ENCODE measurements at places on chromosomes 1 and 21. TPM values are rescaled to one million over a fixed set of nuclear protein-coding genes. Genes with fewer than 3 reads are reported as not detected.
A peak's percentile ranks its signal among the peaks of the same experiment; 100 is the strongest.

- no peak for DNase-seq
These were observed 4.9 kb upstream of the BACE2 start for GRCh38 chr21:41163091-41163490.

DNA sequence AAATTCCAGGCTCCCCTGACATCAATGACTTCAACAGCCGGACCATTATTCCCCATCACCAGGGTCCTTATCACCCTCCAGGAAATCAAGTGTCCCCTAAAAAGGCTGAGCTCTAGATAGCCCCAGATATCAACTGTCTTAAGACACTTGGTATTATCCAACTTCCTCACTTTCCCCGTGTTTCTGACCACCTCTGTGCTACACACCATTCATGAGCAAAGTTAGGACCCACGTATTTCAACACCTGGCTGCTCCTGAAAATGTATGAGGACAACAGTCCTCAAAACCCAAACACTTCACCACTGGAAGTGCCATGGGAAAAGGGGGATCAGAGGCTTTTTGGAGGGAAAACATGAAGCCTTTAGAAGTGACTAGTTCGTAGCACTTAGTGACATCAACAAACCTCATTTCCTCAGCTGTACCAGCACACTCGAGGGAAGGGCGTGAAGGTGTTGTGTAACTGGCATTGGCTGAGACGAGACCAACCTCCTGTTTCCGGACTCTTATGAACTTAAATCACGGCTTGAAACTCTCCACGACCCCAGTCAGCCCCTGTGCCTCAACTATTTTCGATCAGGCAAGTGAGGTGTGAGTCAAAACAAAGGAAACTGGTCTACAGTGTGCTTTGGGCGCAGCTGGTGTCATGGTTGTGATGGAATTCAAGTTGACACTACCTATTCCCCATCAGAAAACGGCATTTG lies 4.1 kb upstream of the CHD5 start:
- DNase-seq = no peak

GRCh38 chr1:93358293-93358692 lies 12.6 kb downstream of the DR1 start:
- no peak for DNase-seq

- no peak for DNase-seq
These were observed 63.0 kb downstream of the PROX1 start for GRCh38 chr1:214050513-214051401.

DNA sequence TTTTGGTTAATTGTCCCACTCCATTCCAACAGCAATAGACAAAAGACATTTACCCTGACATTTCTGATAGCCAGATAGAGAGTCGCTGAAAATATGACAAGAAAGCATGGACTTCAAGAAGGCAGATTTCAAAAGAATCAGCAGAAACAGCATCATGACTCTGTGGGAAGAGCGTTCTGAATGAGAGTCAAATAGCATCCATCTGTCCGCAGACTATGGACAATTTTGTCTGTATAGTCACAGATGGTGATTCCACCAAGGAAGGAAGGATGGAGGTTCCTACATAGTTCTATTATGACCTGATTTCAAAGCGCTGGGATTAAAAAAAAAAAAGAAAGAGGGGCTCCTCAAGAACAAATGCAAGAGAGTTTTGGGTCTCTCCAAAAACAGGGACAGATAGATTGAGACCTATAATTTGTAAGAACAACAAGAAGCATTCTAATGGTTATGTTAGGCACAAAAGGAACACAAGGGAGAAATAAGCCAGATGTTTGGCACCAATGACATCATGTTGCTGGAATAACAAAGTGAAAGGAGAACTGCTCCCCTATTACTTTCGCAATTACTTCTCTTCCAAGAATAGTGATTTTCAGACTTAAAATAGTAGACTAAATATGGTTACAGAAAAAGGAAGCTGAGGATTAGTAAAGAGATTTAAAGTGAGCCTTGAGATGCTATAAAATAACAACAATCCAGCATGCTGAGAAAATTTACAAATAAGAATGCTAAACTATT lies 28.5 kb downstream of the NIBAN1 start:
- DNase-seq = no peak

DNA sequence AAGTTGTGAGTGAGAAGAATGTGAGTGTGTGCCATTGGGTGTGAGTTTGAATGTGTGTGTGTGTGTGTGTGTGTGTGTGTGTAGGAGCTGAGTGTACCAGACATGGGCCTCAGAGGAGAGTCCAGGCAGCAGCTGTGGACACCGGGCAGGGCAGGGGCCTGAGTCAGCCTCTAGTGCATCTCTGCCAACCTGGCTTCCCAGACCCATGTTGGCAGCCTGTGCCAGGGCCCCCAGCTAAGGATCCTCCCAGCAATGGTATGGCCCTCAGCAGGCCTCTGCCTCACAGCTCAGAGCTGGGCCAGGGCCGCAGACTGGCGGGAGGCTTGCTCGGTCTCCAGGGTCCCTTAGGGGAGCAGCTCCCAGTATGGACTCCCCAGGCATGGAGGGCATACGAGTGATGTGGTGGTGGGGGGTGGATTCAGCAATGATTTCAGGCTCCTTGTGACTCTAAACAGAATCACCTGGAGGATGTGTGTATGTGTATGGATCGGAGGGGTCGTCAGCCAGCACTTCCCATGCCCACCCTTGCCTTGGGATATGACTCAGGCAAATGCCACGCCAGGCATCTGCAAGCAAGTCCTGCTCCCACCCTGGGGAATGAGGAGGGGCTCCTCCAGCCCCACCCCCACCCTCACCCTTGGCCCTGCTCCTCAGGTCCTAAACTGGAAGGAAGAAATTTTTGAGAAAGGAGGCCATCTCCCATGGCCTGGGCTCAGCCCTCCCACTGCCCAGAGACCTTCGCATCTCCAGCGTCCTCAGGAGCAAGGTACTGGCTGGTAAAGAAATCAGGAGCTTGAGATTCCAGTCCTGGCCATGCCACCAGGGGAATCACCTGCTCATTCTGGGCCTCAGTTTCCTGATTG lies 1.8 kb upstream of the FOXO6 start:
- DNase-seq = peak; percentile 67

DNA sequence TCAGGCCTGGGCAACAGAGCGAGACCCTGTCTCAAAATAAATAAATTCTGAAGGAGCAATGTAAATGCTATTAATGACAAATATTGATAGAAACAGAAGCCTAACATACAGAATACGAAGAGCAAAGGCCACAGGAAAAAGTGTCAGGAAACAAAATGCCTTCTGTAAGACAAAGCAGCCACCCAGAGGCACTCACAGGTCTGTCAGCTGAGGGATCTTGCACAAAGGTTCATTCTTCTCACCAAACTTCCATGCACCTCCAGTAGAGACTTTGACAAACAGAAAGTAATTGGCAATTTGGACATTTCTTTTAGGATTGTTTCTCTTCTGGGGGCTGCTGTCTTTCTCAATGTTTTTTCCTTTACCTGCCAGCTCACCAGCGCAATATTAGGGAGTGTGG lies 1.2 kb upstream of the ALDH9A1 start:
- no peak for DNase-seq

DNA sequence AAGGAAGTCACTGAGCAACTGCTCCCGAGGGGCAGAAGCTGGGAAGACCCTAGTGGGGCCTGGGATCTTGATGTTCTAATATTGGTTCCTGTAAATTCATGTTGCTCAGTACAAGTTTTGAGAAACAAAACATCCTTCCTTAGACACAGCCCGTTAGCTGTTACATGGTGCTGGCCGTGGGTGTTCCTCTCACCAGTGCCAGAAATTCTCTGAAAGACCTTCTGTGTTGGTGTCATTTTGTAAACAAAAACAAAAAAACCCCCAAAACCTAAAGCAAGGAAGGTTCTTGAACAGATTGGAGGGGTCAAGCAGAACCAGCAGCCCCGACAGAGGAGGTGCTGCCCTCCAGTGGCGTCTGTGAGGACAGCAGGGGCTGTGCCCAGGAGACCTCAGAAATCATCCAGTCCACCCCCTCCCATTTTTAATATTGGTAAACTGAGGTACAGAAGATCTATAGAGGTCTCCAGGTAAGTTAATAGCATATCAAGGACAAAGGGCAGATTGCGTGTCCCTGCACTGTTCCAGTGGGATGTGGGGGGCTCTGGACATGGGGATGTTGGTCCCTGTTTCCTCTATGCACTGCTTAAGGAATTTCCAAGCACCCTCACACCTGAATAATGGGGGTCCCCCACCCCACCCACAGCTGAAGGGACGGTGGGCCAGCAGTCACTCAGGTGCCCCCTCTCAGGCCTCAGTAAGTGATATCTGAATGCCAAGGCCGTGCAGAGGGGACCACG lies 38.2 kb downstream of the SLC2A7 start:
- DNase-seq = peak; percentile 90

- DNase-seq = no peak
These were observed 299.8 kb downstream of the MRPL39 start for GRCh38 chr21:25307489-25307888.

- DNase-seq = no peak
These were observed 2.5 kb upstream of the OLFML3 start for GRCh38 chr1:113976609-113977278.

- DNase-seq = no peak
These were observed 132.0 kb downstream of the GALNT2 start for GRCh38 chr1:230199034-230199433.

DNA sequence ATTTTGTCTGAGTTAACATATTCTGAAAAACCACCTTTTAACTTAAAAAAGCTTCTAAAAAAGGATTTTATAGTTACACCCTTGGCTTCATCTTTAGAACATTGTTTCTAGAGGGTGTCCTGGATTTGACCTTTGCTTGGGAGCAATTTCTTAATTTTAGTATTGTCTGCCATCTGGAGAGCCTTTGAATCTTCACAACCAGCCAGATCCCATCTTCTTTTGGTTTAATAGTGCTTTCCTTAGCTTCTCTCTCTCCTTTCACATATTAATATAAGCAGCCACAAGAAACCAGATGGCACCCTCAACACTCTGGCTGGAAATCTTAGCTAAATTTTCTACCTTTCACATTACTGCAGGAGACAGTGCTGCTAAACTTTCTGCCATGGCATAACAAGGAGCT lies 76.5 kb upstream of the TSPAN2 start:
- no peak for DNase-seq

Gene GSTM1
- 74.4 TPM for polyA plus RNA-seq

Gene UBAP2L
- 36.8 TPM for polyA plus RNA-seq

Gene TLCD4
- polyA plus RNA-seq = 0.26 TPM

Gene VAMP3
- 29.9 TPM for polyA plus RNA-seq

Gene COL6A1
- 152 TPM for polyA plus RNA-seq

Gene PARS2
- 2.1 TPM for polyA plus RNA-seq

Gene B3GALT5
- 0.02 TPM for polyA plus RNA-seq
